Smooth muscle cell of bladder (primary cell): ENCODE measurements at places on chromosomes 5 and 9. TPM values are rescaled to one million over a fixed set of nuclear protein-coding genes. Genes with fewer than 3 reads are reported as not detected.

Gene MYO10
- total RNA-seq = 61.0 and 105 TPM in 2 replicates

Gene KCNT1
- total RNA-seq = not detected in 2 replicates

Gene COL23A1
- under 0.01 TPM in 1 of 2 replicates, not detected in the other for total RNA-seq

Gene TMOD1
- total RNA-seq = 0.57 and 0.74 TPM in 2 replicates

Gene PCDHA4
- total RNA-seq = 0.14 and 0.37 TPM in 2 replicates

Gene MEIKIN
- not detected in 2 replicates for total RNA-seq

Gene DCAF12
- 7.8 and 9.3 TPM in 2 replicates for total RNA-seq

Gene GKAP1
- 1.2 and 1.3 TPM in 2 replicates for total RNA-seq

Gene TAF1L
- under 0.01 TPM in 1 of 2 replicates, not detected in the other for total RNA-seq

Gene TRPM6
- 0.09 and 0.28 TPM in 2 replicates for total RNA-seq

Gene TNFSF8
- total RNA-seq = not detected in 2 replicates

Gene IRX2
- not detected in 2 replicates for total RNA-seq

Gene GHR
- total RNA-seq = 1.1 and 3.8 TPM in 2 replicates

Gene OR1L1
- not detected in 2 replicates for total RNA-seq

Gene IFNA5
- not detected in 2 replicates for total RNA-seq

Gene AK8
- 0.37 and 0.57 TPM in 2 replicates for total RNA-seq

Gene PLAC8L1
- 0.18 TPM in 1 of 2 replicates, not detected in the other for total RNA-seq

Gene NIPAL4
- total RNA-seq = 0.14 TPM in 1 of 2 replicates, not detected in the other

Gene SEMA4D
- total RNA-seq = 0.09 and 0.71 TPM in 2 replicates

Gene PRR7
- total RNA-seq = 2.7 and 3.0 TPM in 2 replicates

Gene PCDHGA9
- total RNA-seq = 2.7 and 3.1 TPM in 2 replicates

Gene DPH7
- total RNA-seq = 16.8 and 18.4 TPM in 2 replicates

Gene NSUN2
- 38.5 and 49.6 TPM in 2 replicates for total RNA-seq

Gene SLC38A9
- 34.7 and 39.8 TPM in 2 replicates for total RNA-seq

Gene SPINK5
- total RNA-seq = under 0.01 TPM in 1 of 2 replicates, not detected in the other

Gene SLIT3
- total RNA-seq = 4.6 and 18.5 TPM in 2 replicates

Gene IFNK
- total RNA-seq = not detected in 2 replicates

Gene STARD4
- 81.2 and 101 TPM in 2 replicates for total RNA-seq

Gene IL7R
- 6.4 and 8.8 TPM in 2 replicates for total RNA-seq

Gene TRIM14
- total RNA-seq = 1.8 and 2.6 TPM in 2 replicates

Gene SPRY4
- 2.7 and 4.3 TPM in 2 replicates for total RNA-seq

Gene GABRA6
- not detected in 2 replicates for total RNA-seq

Gene HNRNPA0
- 10.2 and 13.8 TPM in 2 replicates for total RNA-seq

Gene GARIN3
- not detected in 2 replicates for total RNA-seq

Gene LPAR1
- 101 and 119 TPM in 2 replicates for total RNA-seq

Gene ANKRD34B
- total RNA-seq = under 0.01 TPM in 1 of 2 replicates, not detected in the other

Gene SHISAL2B
- not detected in 2 replicates for total RNA-seq

Gene GPR150
- 0.28 TPM in 2 replicates for total RNA-seq

Gene IL3
- total RNA-seq = not detected in 2 replicates

Gene PPP1R26
- total RNA-seq = 9.5 and 10.4 TPM in 2 replicates
